Natural killer cell (primary cell): ENCODE measurements at places on chromosomes 1 and 21. TPM values are rescaled to one million over a fixed set of nuclear protein-coding genes. Genes with fewer than 3 reads are reported as not detected.

GRCh38 chr1:45040297-45040696 lies 28.2 kb downstream of the UROD start:
- no peak overlapping the region for H3K4me3 ChIP-seq
- H3K27me3 ChIP-seq: no peaks in the 10 kb centered on the region
- no peak overlapping the region for H3K27ac ChIP-seq
- DNase-seq: no peak

Gene AMPD1
- not detected for total RNA-seq

Gene LDLRAD1
- total RNA-seq: not detected

DNA sequence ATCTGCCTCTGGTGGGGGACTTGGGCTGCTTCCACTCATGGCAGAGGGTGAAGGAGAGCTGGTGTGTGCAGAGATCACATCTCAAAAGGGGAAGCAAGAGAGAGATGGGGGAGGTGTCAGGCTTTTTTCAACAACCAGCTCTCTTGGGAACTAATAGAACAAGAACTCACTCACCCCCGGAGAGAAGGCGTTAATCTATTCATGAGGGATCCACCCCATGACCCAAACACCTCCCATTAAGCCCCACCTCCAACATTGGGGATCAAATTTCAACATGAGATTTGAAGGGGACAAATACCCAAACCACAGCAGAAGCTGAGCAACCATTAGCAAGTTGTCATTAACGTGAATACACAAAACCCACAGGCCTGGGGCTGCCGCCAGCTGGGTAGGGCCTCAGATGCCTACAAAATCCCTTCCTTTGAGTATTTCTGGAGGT lies 12.0 kb upstream of the VWA5B1 start:
- DNase-seq: no peak
- H3K36me3 ChIP-seq: no peaks in the 10 kb centered on the region
- H3K4me1 ChIP-seq: no peaks in the 10 kb centered on the region
- no peak overlapping the region for H3K4me3 ChIP-seq
- H3K27me3 ChIP-seq: no peaks in the 10 kb centered on the region

Gene RHCE
- not detected for total RNA-seq

Gene IL22RA1
- not detected for total RNA-seq

- H3K27ac ChIP-seq: no peak overlapping the region
- H3K36me3 ChIP-seq: no peaks in the 10 kb centered on the region
- no peaks in the 10 kb centered on the region for H3K4me1 ChIP-seq
- no peaks in the 10 kb centered on the region for H3K27me3 ChIP-seq
- no peak overlapping the region for H3K4me3 ChIP-seq
Observed at GRCh38 chr1:95041491-95042165, 31.1 kb downstream of the ALG14 start.

GRCh38 chr1:115647047-115647446 lies 5.3 kb downstream of the VANGL1 start:
- H3K27me3 ChIP-seq: no peaks in the 10 kb centered on the region
- H3K4me3 ChIP-seq: no peak overlapping the region
- DNase-seq: no peak
- peaks cover under 1% of the 10 kb centered on the region for H3K36me3 ChIP-seq

Gene CFAP57
- 0.19 TPM for total RNA-seq

DNA sequence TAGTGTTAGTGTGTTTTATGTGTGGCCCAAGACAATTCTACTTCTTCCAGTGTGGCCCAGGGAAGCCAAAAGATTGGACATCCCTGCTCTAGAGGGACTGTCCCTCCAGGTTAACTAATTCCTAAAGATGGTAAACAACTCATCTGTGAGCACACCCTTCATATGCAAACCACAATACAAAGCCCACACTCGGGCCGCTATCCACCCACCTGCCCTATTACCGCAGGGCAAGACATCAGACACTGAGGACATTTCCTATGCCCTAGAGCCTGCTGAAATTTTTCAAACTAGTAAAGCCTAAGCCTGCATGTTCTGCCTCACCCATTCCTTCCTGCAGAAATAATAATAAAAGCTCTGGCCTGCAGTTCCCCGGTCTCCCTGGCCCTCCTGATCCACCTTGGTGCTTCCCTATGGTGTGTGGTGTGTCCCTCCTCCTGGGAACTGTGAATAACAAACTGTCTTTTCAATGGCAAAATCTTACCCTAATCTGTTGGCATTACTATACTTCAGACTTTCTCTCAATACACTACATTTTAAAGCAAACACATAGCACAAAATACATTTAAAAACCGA lies 39.3 kb upstream of the NTPCR start:
- DNase-seq: no peak
- no peaks in the 10 kb centered on the region for H3K36me3 ChIP-seq

GRCh38 chr21:14895792-14896191 lies 169.0 kb downstream of the NRIP1 start:
- H3K4me1 ChIP-seq: no peaks in the 10 kb centered on the region
- H3K36me3 ChIP-seq: no peaks in the 10 kb centered on the region
- no peak for DNase-seq
- no peak overlapping the region for H3K4me3 ChIP-seq
- H3K27me3 ChIP-seq: no peaks in the 10 kb centered on the region

Gene MCOLN2
- total RNA-seq: 3.8 TPM

Gene CASQ1
- total RNA-seq: not detected

DNA sequence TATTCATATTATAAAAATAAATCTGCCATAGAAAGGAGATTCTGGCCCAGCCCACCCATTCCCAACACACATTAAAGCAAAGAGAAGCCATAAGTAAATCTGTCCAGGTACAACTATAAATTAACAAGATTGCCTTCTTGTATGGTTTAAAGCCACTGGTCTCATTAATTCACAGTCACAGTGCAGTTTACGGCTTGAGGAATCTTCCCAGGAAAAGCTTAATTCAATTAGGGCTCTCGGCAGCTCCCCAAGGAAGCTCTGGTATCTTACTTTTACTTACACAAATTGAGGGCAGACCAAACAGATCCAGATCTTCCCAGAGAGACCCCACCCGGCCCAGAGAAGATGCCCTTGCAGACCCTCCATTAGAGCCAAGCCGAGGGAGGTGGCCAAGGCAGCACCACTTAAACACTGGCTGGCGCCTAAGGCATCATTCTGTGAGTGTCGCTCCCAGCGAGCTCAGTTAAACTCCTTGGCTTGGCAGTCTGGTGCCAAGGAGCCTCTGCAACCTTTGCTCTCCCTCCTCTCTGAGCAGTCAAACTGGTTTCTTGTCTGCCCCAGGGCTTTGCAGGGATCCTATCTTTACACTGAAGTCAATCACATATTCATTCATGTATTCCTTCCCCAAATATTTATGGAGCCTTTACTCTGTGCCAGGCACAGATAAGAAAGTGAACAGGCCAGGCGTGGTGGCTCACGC lies 10.7 kb downstream of the SLC9A1 start:
- H3K4me1 ChIP-seq: no peaks in the 10 kb centered on the region
- DNase-seq: no peak
- no peaks in the 10 kb centered on the region for H3K36me3 ChIP-seq
- no peaks in the 10 kb centered on the region for H3K27me3 ChIP-seq
- H3K4me3 ChIP-seq: no peak overlapping the region

DNA sequence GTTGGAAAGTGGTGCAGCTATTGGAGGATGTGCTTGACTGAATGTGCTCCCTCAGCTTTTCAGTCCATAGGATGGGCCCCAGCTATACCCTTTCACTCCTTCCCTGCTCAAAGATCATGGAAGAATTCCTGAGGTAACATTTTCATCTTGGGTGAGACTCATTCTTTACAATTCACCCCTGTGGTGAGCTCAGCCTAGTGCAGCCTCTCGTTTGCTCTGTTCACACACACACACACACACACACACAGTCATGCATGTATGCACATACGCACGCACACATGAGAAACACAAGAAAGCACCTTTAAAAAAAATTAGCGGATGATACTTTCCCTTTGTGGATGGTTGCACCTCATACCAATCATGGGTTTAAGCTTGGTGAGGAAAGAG lies 25.8 kb downstream of the CCN1 start:
- H3K4me1 ChIP-seq: no peaks in the 10 kb centered on the region
- DNase-seq: no peak
- no peak overlapping the region for H3K4me3 ChIP-seq
- no peaks in the 10 kb centered on the region for H3K36me3 ChIP-seq

Gene ST6GALNAC3
- not detected for total RNA-seq

DNA sequence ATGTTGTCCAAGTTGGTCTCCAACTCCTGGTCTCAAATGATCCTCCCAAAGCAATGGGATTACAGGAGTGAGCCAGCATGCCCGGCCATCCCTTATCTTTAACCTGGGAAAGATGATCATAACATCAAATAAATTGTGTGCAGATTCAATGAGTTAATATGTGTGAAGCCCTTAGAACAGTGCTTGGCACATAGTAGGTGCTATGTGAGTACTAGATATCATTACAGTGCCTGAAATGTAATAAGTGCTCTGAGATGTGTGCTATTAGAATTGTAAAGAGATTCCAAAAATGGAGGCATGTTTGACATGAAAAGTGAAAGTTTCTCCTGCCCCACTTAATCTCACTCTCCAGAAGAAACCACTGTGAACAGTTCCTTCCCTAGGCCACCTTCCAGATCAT lies 71.8 kb downstream of the RUNX3 start:
- H3K27me3 ChIP-seq: no peaks in the 10 kb centered on the region
- DNase-seq: no peak
- peaks cover 81% of the 10 kb centered on the region for H3K4me1 ChIP-seq
- H3K4me3 ChIP-seq: peak overlapping the region; percentile 45
- peak overlapping the region; percentile 91 for H3K27ac ChIP-seq
- H3K36me3 ChIP-seq: peaks cover under 1% of the 10 kb centered on the region

DNA sequence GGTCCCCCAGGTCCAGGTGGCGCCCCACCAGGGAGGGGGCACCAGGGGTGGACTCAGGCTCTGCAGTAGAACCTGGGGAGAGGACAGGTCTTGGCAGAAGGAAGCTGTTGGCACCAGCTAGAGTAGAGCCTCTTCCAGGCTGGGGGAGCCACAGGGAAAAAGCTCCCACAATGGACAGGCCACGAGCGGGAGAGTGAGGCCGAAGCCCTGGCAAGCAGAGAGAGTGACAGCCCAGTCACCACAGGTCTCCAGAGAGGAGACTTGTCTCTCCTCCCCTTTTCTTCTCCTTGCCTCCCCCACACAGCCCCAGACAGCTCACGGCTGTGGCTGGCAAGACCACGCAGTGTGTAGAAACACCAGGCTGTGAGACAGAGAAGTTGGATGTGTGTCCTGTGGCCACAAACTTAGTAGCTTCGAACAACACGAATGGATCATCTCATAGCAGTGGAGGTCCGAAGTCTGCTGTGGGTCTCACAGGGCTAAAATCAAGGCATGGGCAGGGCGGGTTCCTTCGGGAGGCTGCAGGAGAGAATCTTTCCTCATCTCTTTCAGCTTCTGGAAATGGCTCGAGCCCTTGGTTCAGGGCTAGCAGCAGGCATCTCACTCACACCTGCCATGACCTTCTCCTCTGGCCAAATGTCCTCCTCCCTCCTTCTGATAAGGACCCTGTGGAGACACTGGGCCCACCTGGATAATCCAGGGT lies 3.3 kb downstream of the KRTAP12-4 start:
- no peak overlapping the region for H3K4me3 ChIP-seq
- no peaks in the 10 kb centered on the region for H3K36me3 ChIP-seq
- no peaks in the 10 kb centered on the region for H3K27me3 ChIP-seq
- no peak for DNase-seq
- H3K27ac ChIP-seq: no peak overlapping the region
- H3K4me1 ChIP-seq: peaks cover 32% of the 10 kb centered on the region

Gene NHLH1
- total RNA-seq: 0.16 TPM

DNA sequence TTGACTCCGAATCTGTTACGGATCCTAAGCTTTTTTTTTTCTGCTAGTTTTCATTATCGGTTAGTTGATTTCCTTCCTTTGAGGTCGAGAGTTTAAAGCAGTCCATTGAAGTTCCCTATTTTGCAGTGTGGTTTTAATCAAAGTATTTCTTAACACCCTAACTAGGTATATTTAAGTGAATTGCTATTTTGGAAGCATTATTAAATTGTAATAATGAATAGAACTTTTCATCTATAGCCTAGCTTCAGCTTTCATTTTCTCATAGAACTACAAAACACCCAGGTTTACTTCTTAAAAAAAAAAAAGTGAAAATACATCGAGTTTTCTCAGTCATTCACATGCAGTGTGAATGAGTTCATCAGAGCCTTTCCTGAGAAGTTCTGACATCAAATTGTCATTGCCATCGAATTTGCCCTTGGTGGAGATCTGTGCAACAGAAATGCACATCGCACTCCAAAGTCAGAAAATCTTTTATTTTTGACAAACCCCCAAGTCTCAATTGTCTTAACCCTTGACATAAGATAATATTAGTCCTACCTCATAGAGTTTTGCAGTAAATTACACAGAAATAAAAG lies 1.1 kb upstream of the LBR start:
- H3K36me3 ChIP-seq: no peaks in the 10 kb centered on the region
- peak overlapping the region; percentile 76 for H3K4me3 ChIP-seq

Gene CHD5
- total RNA-seq: 1.2 TPM

- no peak overlapping the region for H3K4me3 ChIP-seq
- no peaks in the 10 kb centered on the region for H3K27me3 ChIP-seq
- no peak overlapping the region for H3K27ac ChIP-seq
- H3K36me3 ChIP-seq: no peaks in the 10 kb centered on the region
Observed at GRCh38 chr1:156755527-156755950, 4.1 kb upstream of the HDGF start.

- H3K36me3 ChIP-seq: no peaks in the 10 kb centered on the region
- no peak overlapping the region for H3K27ac ChIP-seq
- H3K4me3 ChIP-seq: no peak overlapping the region
- DNase-seq: no peak
Observed at GRCh38 chr1:61404597-61405376, 320.2 kb downstream of the TM2D1 start.

DNA sequence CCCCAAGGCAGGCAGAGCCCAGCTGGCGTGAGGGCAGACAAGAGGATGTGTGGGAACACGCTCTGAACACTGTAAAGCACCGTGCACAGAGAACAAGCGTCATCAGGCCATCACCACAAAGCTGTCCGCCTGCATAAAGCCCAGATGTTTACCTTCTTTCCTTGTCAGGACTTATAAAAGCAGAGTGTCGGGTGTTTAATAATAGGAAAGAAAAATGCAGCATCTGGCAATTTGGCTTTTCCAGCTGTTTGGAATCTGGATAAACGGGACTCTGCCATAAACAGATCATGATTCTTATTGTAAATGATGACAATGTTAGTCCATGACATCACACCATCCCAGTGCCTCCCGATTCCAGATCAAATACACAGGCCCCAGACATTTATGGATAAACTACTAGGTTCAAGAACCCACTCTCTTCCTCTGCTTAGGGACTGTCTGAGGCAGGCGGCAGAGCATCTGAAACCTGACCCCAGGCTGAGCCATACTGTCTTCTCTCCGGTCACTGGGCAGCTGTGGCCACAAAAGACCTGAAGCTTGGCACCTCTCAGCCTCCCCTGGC lies 4.2 kb downstream of the GLIS1 start:
- H3K4me3 ChIP-seq: no peak overlapping the region
- peaks cover 10% of the 10 kb centered on the region for H3K4me1 ChIP-seq
- no peak overlapping the region for H3K27ac ChIP-seq
- no peak for DNase-seq
- H3K27me3 ChIP-seq: peaks cover 13% of the 10 kb centered on the region

DNA sequence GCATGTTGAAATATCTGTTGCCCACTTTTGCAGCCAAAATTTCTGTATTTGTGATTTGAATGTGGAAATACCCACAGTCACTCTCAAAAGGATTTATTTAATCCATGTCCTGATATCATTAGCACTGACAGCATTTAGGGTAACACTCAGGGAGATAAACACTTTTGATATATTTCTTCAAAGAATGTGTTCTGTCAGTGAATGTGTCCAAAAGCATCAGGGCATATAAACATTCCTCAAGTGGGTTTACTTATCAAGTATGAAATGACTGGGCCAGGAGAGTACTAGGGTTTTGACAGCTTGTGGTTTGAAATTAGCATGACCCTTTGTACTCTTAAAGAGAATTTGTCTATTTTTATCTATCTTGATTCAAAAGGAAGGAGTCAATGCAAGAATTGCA lies 1302.1 kb upstream of the ADGRL2 start:
- H3K4me1 ChIP-seq: no peaks in the 10 kb centered on the region
- DNase-seq: no peak
- no peak overlapping the region for H3K27ac ChIP-seq
